ENCODE measurements at places on chromosomes 6 and 20. TPM values are rescaled to one million over a fixed set of nuclear protein-coding genes. Genes with fewer than 3 reads are reported as not detected.
A peak's percentile ranks its signal among the peaks of the same experiment; 100 is the strongest.

GRCh38 chr6:105226598-105227294 is 46.9 kb upstream of the POPDC3 start:
- DNase-seq: no peak

- DNase-seq: no peak
Measured at GRCh38 chr6:121453191-121453590, 17.7 kb downstream of the GJA1 start.

DNA sequence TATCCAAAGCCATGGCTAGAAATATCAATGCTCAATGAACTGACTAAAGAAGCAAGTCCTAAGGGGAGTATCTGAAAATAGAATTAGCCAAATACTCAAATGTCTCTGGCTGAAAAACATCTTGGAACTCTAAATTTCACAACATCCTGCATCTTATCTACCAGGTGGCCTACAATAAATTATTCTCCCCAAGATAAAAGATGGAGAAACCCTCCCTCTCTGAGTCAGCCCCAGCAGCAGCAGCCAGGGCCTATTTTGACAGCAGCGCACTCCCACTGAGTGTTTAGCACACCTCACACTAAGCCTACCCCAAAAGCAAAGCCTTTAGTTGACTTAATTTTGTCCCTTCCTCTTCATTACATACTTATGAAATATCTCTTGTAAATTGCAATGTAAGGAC is 5.9 kb downstream of the CALHM6 start:
- no peak for DNase-seq

- DNase-seq: no peak
Measured at GRCh38 chr6:2881423-2881822, 21.7 kb downstream of the SERPINB9 start.

DNA sequence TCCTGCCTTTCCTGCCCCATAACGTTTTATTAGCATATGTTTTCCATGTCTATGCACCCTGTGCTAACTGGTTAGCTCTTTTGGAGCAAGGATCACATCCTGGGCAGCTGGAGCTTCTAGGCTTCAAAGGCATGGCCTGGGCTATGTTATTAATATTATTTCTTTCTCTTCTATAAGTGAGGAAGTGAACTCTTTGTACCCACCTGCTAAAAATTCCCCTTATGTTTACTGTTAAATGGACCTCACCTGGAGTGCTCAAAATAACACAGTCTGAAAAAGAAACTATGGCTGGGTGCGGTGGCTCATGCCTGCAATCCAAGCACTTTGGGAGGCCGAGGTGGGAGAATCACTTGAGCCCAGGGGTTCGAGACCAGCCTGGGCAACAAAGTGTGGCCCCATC is 97.8 kb downstream of the TNFAIP3 start:
- DNase-seq: no peak

- DNase-seq: no peak
Measured at GRCh38 chr6:111597291-111598086, 8.2 kb downstream of the TRAF3IP2 start.

GRCh38 chr6:14023855-14024254 is 93.7 kb upstream of the CD83 start:
- DNase-seq: no peak

DNA sequence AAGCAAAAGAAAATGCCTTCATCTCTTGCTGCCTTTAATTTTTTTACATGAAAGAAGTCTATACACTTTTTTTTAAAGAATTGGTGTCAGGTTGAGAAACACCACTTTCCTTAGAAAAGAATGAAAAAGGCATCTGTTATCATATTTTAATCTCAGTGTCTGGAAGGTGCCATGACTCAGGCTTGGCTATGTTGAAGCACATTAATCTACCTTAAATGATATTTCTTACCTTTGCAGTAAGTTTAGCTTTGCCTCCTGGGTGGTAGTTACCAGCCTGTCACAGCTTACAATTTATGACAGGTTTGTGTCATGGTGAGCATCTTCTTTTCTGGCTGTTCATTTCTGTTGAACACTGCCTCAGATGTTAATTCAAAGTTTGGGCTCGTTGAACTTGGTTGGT is 95.3 kb downstream of the RTN4IP1 start:
- no peak for DNase-seq

GRCh38 chr6:138555421-138555988 is 56.2 kb upstream of the NHSL1 start:
- DNase-seq: peak; percentile 5

DNA sequence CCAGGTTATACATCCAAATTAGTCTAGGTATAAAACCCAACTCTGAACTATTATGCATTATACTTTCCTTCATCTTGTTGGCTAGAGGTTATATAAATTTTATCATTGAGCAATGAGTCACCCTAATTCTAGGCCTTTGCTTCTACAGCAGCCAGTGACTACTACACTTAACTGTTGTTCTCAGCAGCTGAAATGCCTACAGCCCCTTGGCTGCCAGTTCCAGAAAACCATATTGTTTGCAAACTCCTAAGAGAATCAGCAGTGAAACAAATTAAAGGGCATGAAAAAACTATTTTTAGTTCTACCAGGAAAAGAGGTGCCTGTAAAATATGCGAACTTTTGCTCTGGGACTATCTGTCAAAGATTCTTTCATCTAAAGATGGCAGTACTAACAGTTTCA is 292.8 kb downstream of the FRK start:
- no peak for DNase-seq

DNA sequence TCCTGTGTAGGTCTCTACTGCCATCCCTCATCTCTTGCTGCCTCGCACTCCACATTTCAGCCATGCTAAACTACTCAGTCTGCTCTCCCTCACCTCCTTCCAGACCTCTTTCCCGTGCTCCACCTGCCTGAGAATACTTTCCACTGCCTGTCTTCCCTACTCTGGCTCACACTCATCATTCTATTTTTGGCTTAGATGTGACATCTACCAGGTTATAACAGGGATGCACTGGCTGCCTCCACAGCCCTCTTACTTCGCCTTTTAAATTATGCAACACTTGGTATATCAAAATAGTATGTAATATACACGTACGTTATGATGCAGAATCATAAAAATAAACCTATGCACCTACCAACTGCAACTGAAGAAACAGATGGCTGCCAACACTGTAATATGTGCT is 222.8 kb upstream of the DTNBP1 start:
- no peak for DNase-seq

DNA sequence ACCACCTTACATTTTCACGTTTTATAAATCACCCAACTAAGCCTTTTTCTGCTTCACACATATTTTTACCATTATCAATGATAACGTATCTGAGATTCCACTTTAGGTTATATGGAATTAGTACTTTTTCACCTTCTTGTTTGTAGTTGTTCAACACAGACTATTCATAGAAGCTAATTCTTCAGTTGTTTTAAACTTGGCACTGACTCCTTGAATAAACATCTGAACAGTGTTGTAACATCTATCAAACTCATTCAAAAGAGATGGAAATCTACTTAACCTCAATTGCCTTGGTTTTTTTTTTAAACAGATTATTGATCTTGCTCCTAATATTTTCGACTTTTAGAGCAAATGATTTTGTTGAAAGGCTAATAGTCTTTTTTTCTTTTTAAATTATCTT is 34.2 kb downstream of the PTPRA start:
- no peak for DNase-seq

- no peak for DNase-seq
Measured at GRCh38 chr6:151482290-151482689, 11.5 kb upstream of the CCDC170 start.

The PRDM13 gene
- not detected for total RNA-seq

The CLIC1 gene
- total RNA-seq: 511 TPM

The SYCP2 gene
- 0.35 TPM for total RNA-seq

The PNLDC1 gene
- total RNA-seq: not detected

The C20orf144 gene
- 0.12 TPM for total RNA-seq
